ENCODE measurements at places on chromosomes 7 and 10.

GRCh38 chr10:6013413-6014192 is 36.3 kb upstream of the IL15RA start:
- DNase-seq = no peak

DNA sequence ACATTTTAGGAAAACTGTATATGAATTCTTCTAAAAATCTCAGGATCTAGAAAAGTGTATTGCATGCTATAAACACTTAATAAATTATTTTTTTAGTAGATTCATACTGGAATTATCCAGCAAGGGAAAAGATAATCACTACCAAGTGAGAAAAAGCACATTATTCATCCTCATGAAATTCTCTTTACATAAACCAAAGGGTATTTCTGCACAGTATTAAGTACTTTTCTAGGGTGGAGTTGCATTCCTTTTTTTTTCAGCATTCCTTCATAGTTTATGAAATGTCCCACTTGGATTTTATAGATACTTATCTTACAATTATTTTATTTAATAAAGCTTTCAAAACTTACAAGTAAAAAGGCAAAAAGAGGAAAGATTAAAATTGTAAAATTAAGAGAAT is 403.3 kb downstream of the HGF start:
- no peak for DNase-seq

- DNase-seq = no peak
Observed at GRCh38 chr10:96138102-96138501, 8.0 kb downstream of the ZNF518A start.

DNA sequence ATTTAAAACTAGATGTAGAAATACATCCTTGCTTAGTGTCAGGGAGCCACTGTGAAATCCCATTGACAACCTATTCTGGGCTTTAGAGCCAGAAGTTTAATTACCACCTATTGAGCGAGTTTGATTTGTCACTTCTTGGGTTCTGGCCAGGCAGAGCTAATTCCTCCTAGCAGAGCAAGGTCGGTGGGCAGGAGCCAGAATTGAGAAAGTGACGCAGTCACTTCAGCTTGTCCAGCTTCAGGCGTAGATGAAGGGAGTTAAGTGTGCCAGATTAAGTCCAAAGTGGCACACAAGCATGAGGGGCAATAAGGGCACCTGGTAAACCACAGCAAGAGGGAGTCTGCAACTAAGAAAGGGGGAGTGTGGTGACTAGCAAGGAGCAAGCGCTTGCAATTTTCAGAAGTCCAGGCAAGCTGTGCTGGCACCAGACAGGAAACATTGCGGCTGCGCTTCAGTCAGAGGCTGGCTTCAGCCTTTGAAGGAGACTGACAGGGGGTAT is 119.4 kb downstream of the ST7 start:
- DNase-seq = no peak

GRCh38 chr7:117777335-117778142 is 95.7 kb downstream of the CTTNBP2 start:
- no peak for DNase-seq

DNA sequence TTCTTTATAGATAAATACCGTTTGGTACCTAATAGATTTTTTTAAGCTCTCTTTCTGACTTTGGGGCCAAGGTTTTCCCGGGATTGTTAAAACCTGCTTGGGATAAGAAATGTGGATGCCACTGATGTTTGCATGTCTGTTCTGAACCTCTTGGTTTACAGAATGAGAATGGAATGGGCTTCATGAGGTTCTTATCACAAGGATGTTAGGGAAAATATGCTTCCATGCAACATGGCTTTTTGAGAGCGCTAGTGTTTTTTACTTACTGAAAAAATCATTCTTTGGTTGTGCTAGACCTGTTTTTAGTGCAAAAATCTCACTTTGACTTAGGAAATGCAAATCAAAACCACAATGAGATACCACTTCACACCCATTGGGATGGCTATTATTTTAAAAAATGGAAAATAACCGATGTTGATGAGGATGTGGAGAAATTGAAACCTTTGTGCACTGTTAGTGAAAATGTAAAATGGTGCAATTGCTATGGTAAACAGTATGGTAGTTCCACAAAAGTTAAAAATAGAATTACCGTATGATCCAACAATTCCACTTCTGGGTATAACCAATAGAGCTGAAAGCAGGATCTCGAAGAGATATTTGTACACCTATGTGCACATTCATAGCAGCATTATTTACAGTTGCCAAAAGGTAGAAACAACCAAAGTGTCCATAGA is 38.9 kb downstream of the TSPAN14 start:
- no peak for DNase-seq

- DNase-seq = no peak
Observed at GRCh38 chr10:12631216-12631615, 281.9 kb downstream of the CAMK1D start.

DNA sequence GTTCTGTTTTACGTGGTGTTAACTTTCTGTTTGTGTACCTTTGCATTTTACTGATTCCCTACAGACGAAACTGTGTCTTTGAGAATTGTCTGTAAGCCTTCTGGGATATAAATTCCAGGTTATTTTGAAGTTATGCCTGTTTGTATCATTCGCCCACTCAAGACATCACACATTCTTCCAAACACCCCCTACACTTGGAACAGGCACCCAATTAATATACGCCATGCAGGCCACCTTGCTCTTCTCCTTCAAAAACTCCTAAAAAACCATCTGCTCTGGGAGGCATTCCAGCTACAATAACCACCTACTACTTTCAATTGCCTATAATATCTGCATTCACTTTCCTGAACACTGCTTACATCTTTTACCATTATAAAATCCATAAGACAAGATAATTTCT is 453.3 kb downstream of the DGKB start:
- no peak for DNase-seq

DNA sequence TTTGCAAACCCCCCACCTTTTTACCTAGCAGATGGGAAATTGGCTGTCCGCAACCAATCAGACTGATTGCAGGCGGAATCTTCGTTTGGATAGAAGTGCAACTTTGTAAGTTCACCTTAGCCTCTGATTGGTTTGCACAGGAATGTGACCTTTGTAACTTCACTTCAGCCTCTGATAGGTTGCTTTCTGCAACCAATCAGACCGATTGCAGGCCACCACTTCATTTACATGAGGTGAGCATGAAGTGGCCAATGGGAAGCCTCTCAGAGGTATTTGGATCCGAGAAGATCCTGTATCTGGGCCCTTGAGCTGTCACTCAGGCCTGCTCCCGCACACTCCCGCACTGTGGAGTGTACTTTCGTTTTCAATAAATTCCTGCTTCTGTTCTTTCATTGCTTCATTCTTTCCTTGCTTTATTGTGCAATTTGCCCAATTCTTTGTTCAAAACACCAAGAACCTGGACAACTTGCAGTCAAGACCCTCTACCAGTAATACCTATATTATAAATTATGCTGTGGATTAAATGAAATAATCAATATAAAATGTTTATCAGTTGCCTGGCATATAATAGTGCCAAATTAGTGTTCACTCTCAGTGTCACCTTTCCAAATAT is 491.4 kb downstream of the PLXNA4 start:
- no peak for DNase-seq

DNA sequence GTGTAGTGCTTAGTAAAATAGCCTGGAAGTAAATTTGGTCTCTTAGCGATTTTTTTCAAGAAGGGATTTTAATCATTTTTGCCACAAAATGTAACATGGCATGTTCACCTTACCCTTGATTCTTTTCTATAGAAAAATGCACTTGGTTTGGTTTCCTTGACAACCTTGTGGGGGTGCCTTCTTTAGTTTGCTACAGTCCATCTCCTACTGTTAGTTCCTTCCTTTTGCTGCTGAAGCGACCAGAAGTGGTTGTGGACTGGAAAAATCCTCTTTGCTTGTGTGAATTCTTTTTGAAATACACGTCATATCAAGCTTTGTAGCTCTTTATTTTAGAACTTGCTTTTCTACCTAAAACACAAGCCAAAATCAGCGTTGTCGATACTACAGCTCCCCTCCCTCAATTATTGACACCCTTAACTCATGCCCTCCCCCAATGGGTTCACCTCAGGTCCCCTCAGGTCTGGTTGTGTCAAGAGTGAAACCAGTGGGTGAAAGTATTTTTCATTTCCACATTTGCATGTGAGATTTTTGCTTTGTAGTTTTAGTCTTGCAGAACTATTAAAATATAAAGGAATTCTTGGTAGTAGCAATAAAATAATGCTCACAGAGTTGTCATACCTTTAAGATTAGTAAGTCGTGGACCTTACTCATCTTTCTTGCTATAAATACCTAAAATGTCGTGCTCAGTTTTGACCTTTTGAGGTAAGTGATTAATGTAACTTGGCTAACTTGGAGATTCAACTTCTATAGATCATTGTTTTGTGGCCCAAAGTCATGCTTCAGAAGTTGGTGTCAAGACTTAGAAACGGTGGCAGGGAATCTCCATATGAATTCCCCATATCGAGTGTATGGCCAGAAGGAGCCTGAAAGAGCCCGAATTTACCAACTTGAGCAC is 1.5 kb downstream of the ACTR3B start:
- no peak for DNase-seq

DNA sequence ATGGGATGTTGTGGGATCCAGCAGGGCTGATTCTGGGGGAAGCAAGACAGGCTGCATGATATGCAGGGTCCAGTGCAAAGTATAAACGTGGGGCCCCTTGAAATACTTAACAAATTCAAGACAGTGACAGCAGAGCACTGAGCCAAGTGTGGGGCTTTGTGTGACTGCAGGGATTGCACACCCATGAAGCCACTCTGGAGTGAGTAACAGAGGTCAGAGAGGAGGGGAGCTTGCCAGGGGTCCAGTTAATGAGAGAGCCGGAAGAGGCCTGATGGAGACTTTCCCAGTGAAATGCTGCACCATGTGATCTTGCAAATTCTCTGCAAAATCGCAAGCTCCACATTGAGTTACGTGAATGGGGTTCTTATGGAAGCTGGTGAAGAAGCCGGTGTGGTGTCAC is 5.6 kb downstream of the NPVF start:
- no peak for DNase-seq

GRCh38 chr10:110770243-110770642 is 101.5 kb upstream of the PDCD4 start:
- no peak for DNase-seq

- peak; percentile 58 for DNase-seq
Observed at GRCh38 chr10:18651324-18652007, at the start of gene NSUN6. NSUN6 (minus strand) TSS chr10:18651587; CDS start chr10:18651203, 384 bp downstream.

GRCh38 chr7:128937647-128938543 is at the start of gene IRF5:
IRF5 (plus strand) TSS chr7:128937927; CDS start chr7:128942082, 4,155 bp downstream.
- no peak for DNase-seq

DNA sequence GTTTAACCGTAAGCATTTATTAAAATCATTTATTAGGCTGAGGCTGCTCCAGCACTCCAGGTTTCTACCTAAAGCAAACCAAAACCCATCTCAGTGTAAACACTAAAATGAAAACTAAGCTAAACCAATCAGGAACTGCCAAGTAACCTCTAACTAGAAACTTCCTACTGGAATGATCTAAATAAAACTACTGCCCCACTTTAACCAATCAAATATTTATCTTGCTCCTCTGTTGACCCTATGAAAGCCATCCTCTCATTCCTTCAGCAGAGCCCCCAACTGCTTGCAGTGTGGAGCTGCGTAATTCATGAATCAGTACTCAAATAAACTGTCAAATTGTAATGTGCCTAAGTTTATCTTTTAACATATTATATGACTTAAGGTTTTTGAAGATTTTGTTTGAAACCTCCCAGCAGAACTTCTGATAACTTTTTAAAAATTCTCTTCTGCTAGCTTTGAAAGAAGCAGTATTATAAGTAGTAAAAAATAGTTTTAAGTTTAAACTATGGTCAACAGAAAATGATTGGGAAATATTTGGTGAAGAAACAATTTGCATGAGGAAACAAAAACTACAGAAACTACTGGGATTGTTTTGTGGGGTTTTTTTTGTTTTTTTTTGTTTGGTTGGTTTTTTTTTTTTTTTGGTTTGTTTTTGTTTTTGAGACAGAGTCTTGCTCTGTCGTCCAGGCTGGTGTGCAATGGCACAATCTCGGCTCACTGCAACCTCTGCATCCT is 47.4 kb downstream of the GPR37 start:
- no peak for DNase-seq

GRCh38 chr10:78780551-78780961 is 288.2 kb upstream of the ZMIZ1 start:
- DNase-seq = no peak

- DNase-seq = no peak
Observed at GRCh38 chr7:86980223-86980622, 79.2 kb downstream of the ELAPOR2 start.

- DNase-seq = no peak
Observed at GRCh38 chr10:7251696-7252465, 159.0 kb downstream of the SFMBT2 start.
